Activated naive CD8-positive, alpha-beta T cell treated with anti-CD3 and anti-CD28 coated beads for 36 hours (primary cell): ENCODE measurements at places on chromosomes 11 and 22. TPM values are rescaled to one million over a fixed set of nuclear protein-coding genes. Genes with fewer than 3 reads are reported as not detected.

The FAM180B gene
- not detected for total RNA-seq

DNA sequence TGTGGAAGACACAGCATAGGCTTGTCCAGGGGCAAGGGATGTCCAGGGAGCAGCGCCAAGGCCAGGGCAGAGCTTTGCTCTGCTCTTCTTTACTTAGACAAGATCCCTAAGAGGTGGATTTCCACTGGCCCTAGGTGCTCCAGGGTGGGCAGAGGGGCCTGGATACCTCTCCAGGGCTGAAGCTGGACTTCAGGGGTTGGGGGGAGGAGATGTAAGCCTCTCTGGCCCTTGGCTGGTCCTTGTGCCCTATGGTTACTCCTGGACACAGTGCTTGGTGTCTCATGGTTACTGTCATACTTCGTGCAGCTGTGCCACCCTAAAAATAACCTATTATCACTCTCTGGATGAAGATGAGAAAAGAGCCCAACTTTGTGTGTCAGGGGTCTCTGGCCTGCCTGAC lies 12.9 kb upstream of the KCNJ11 start:
- no peak for DNase-seq
- no peaks in the 10 kb centered on the region for H3K27me3 ChIP-seq
- no peak overlapping the region for H3K4me3 ChIP-seq
- no peak overlapping the region for H3K27ac ChIP-seq
- H3K36me3 ChIP-seq, result no peaks in the 10 kb centered on the region

The USP2 gene
- 1.4 TPM for total RNA-seq

GRCh38 chr11:598005-598680 lies 17.6 kb downstream of the IRF7 start:
- no peak overlapping the region for H3K27ac ChIP-seq
- H3K36me3 ChIP-seq, result peaks cover 21% of the 10 kb centered on the region
- H3K4me3 ChIP-seq, result no peak overlapping the region
- no peaks in the 10 kb centered on the region for H3K4me1 ChIP-seq
- DNase-seq, result no peak

- no peaks in the 10 kb centered on the region for H3K4me1 ChIP-seq
- no peak overlapping the region for H3K4me3 ChIP-seq
- no peaks in the 10 kb centered on the region for H3K27me3 ChIP-seq
Observed at GRCh38 chr11:20321177-20321576, 42.3 kb upstream of the HTATIP2 start.

The CDC45 gene
- 110 TPM for total RNA-seq
